NCI-H187 treated with DMSO at 0.1 percent for 48 hours (cell line): ENCODE measurements at places on chromosomes 2 and 18.

DNA sequence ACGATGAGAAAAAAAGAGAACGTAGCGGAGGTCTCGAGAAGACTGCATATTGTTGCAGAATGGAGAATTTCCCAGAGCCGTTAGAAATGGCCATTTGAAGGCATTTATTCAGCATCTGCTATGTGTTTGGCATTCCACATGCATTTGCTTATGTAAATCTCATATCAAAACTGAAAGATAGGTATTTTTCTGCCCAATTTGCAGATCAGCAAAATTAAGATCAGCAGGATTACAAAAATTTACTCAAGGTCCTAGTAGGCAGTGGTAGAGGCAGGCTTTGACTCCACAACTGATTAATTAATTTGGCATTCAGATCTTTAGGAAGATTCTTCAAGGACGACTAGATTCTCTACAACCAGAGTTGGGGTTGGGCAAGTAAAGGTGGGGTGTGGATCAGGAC lies 1.8 kb upstream of the E2F6 start:
- DNase-seq, result no peak

- no peak for DNase-seq
Observed at GRCh38 chr2:58569475-58570185, 328.5 kb upstream of the FANCL start.

DNA sequence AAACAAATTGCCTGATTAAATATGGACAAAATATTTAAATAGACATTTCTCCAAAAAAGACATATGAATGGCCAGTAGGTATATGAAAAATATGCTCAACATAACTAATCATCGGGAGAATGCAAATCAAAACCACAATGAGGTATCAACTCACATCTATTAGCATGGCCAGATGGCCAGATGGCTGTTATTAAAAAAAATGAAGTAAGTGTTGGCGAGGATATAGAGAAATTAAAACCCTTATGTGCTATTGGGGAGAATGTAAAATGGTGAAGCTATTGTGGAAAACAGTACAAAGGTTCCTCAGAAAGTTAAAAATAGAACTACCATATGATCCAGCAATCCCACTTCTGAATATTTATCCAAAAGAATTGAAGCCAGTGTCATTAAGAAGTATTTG lies 272.3 kb upstream of the ZNF804A start:
- no peak for DNase-seq

DNA sequence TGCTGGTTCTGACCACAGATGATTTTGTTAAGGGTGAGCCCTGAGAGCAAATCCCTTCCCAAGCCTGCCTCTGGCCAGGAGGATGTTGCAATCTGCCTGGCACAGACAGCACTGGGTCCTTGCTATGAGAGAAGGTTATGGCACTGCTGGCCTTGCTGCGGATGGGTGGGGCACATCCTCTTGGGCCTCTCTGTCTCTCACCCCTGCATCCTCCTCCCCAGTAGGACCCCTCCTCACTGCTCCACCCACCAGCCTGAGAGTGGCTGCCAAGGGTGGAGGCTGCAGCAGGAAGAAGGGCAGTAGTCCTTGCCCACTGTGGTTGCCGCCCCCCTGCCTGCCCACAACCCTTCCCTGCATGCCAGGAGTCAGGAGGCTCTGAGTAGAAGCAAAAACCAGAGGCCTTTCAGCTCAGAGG lies 180.9 kb downstream of the ZBTB7C start:
- no peak for DNase-seq

DNA sequence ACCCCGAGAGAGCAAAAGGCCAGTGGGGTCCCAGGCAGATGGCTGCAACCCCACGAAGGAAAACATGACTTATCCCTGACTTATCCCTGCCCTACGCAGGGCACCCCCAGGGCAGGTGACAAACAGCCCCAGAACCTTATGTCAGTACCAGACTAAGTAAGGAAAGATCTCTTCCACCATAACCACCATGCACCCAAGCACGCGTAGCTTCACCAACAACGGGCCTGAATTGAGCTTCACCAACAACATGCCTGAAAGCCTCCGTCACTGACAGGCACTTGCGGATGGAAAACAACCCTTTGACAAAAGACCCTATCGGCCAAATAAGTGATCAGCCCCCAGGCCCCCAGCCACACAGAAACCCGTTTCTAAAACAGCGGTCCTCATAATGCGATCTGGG lies 34.1 kb downstream of the HDAC4 start:
- no peak for DNase-seq

DNA sequence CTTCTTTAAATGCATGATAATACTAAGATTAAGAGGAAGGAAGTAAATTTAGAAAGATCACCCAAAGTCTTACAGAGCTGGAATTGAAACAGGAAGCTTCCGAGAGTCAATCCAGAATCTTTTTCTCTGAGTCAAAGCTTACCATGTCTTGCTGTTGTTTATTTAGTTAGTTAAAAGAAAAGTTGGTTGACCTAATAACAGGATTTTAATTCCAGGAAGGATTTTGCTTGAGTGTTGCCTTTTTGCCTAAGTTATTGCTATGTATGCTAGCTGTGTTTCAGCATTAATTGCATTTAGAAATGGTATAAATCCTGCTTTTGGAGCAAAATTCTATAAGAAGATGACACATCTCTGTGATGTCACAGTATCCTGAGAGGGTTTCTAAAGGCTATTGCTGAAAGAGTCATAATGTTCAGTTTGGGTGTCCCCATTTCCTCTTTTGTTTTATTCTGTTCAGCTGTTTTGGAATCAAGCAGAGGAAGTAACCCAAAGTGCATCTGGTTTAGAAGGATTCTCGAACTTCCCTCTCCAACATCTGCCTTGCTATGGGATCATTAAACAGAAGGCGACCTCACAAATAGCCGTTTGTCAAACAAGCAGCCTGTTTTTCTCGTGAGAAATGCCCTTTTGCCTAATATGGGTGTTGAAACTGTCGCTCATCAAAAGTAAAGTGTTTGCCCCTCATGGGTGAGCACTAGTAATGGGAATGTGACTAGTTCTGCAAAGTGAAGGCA lies 271.5 kb upstream of the MMADHC start:
- DNase-seq, result no peak

- no peak for DNase-seq
Observed at GRCh38 chr2:68341583-68341982, 21.8 kb upstream of the CNRIP1 start.

DNA sequence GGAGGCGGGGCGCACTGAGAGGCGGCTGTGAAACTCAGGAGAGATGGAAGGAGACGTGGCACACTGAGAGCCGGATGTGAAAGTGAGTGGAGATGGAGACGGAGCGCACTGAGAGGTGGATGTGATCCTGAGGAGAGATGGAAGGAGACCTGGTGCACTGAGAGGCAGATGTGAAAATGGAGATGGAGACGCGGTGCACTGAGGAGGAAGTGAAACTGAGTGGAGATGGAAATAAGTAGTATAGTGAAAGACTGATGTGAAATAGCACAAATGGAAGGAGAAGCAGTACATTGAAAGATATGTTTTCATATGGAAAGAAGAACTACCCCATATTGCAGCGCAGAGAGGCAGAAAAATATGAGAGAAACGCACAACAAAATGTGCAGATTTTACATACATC lies 281.6 kb upstream of the RGPD4 start:
- DNase-seq, result no peak

GRCh38 chr2:102114290-102114721 lies 28.2 kb upstream of the IL1R1 start:
- no peak for DNase-seq

DNA sequence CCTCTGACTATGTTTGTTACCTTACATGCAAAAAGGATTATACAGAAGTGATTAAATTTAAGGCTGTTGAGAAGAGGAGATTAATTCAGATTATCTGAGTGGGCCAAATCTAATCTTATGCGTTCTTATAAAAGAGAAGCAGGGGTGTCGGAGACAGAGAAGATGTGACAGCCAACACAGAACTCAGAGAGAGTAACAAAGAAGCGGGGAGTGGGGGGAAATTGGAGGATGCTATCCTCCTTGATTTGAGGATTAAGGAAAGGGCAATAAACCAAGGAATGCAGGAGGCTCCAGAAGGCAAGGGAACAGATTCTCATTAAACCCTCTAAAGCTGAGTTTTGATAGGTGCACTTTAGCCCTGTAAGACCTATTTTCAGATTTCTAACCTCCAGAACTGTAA lies 291.3 kb upstream of the REG3G start:
- DNase-seq, result no peak

GRCh38 chr2:134842930-134843490 lies 4.6 kb downstream of the ACMSD start:
- DNase-seq, result no peak

DNA sequence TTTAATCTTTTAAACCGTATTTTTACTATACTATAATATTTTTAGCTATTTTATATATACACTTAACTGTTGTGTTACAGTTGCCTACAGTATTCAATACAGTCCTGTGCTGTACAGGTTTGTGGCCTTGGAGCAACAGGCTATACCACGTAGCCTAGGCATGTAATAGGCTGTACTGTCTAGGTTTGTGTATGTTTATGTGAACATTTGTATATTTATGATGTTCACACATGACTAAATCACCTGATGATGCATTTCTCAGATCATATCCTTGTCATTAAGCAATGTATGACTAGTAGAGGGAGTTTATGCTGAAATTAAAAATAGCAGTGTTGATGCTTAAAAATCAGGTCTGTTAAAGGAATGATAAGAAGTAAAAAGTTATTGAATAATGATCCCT lies 92.3 kb upstream of the RANBP2 start:
- no peak for DNase-seq

- DNase-seq, result no peak
Observed at GRCh38 chr2:62972601-62973000, 78.0 kb upstream of the OTX1 start.

- DNase-seq, result no peak
Observed at GRCh38 chr2:224155896-224156295, 116.8 kb upstream of the SERPINE2 start.

DNA sequence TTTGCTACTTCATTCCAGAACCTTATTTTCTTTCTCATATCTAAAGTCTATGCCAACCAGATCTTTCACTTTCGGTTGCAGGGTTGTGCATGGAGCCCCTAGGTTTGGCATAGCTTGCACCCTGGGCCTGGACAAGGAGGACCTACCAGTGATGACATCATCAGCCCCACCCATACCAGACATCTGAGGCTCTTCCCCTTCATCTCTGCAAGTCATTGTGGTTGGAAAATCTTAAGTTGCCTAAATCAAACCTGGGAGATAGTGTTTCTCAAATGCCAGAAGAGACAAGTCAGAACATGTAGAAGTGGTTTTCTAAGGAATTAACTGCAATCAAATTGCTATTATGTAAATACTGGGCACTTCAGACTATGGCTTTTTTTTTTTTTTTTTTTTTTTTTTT lies 363.3 kb downstream of the ZNF516 start:
- no peak for DNase-seq

DNA sequence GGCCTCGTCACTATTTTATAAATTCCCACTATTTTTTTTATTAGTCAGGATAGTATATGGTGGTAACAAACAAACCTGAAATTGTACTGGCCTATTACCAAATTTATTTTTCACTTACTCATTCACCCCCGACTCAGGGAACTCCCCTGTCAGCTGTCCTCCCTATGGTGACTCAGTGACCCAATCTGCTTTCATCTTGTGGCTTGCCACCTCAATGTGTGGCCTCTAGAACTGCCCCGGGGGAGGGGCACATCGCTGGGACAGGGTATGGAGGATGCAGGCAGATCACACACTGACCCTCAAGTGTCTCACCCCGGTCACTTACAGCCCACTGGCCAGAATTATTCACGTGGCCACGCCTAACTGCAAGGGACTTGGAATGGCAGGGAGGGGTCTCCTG lies 71.6 kb downstream of the ACTR2 start:
- DNase-seq, result no peak

- no peak for DNase-seq
Observed at GRCh38 chr2:112669667-112670066, 23.9 kb downstream of the SLC20A1 start.

- no peak for DNase-seq
Observed at GRCh38 chr2:187922846-187923245, 368.6 kb upstream of the TFPI start.

DNA sequence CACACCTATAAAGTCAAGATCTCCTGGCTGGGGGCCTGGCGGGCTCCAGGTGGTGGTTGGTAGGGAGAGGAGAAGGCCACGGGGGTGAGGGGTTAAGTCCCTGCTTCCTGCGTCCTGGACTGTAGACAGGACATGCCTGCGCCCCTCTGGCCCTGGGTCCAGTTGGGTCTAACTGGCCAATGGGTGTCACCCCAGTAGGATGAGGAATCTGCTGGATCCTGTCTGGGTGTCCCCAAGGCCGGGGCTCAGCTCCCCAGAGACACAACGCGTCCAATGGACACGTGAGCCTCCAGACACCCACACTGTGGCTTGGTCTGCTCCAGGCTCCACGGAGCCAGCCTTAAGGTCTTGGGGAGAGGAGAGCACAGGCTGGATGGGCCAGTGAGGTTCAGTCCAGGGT lies 19.6 kb downstream of the AQP12A start:
- DNase-seq, result no peak

GRCh38 chr2:198968545-198968944 lies 489.2 kb downstream of the SATB2 start:
- no peak for DNase-seq

GRCh38 chr2:5339473-5339872 lies 352.7 kb upstream of the SOX11 start:
- no peak for DNase-seq

GRCh38 chr2:235770909-235771820 lies 277.3 kb downstream of the AGAP1 start:
- no peak for DNase-seq

DNA sequence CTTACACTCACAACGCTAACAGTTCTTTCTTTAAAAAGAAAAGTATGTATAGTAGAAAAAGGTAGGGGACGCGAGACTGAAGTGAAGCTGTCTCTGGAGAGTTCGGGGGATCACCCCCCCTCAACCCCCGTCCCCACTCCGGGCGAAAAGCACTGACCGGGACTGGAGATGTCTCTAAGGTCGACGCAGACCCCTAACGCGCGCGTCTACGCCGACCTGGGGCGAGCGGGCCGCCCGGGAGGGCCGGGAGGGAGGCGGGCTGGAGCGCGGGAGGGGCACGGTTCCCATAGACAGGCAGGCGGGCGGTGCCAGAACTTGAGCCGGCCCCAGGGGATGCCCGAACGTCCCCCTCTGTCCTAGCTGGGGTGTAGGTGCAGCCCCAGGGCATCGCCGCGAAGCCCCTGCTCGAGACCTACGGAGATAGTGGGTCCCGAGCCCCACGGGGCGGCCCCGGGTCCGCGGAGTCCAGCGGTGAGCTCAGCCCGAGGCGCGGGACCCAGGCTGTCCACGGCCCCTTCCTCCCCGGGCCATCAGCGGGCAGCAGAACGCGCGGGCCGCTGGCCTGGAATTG lies 82.2 kb downstream of the CHRNA1 start:
- DNase-seq, result no peak

DNA sequence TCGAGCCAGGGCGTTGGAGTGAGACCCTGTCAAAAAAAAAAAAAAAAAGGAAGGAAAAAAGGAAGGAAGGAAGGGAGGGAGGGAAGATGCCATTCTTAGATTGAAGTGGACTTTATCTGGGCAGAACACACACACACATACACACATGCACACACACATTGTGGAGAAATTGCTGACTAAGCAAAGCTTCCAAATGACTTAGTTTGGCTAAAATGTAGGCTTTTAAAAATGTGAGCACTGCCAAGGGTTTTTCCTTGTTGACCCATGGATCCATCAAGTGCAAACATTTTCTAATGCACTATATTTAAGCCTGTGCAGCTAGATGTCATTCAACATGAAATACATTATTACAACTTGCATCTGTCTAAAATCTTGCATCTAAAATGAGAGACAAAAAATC lies 564 bp upstream of the TTR start:
- DNase-seq, result no peak
